SW 1271 (cell line): ENCODE measurements at places on chromosomes 6 and 20.

- no peak for DNase-seq
Observed at GRCh38 chr6:148507774-148508173, 165.1 kb downstream of the SASH1 start.

DNA sequence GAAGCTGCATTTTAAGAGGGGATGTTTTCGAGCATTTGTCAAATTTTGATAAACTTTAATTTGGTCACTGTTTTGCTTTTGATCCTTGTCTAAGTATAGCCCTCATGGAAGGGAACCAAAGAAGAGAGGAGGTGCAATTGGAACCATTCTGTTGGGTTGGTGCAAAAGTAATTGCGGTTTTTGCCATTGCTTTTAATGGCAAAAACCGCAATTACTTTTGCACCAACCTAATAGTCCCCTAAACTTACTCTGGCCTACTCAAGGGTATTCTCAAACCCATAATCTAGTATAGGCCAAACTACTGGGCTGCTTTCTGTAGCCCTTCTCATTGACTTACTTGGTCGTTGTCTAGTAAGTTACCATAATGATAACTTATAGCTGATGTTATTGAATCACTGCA lies 634.7 kb downstream of the MAFB start:
- no peak for DNase-seq

GRCh38 chr6:75611702-75612375 lies 10.2 kb downstream of the SENP6 start:
- DNase-seq, result no peak

- no peak for DNase-seq
Observed at GRCh38 chr6:126600258-126600916, 260.5 kb downstream of the CENPW start.

DNA sequence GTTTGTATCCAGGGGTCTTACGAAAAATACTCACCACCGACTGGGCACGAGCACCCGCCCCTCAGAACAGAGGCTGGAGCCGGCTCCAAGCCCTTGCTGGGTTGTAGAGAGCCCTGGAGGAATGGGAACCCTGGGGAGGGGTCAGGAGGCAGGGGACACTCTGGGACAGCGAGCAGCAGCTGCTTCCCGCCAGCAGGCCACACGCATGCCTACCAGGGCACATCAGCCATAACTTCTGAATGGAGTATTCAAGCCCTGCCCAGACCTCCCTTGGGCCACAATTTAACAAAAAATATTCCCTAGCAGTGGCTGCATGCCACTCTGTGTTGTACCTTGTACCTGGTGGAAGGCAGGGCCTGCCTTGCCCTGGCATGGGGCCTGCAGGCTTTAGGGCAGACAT lies 31.6 kb upstream of the CD93 start:
- no peak for DNase-seq

DNA sequence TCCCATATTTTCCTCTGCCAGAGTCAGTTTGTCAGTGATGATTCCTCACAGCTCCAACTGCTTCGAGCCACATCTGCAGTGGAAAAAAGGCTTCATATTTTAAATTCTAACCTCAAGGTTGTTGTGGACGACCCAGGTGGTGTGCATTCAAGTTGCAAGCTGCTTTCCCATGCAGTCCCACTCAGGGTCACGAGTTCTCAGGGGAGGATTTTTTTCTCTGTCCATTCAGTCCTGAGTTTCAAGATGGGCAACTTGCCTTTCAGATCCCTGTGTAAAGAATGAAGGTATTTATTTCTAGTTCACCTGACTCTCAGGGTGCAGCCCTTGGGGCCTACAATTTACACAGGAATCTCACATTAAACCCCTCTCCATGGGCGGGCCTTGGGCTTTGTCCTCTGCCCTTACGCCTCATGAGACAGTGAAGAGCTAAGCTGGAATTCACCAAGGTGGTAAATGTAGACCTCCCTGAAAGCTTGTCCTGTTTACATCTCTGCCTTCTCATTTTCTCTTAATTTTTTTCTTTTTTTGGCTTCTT lies 65.9 kb downstream of the TPD52L1 start:
- DNase-seq, result no peak

DNA sequence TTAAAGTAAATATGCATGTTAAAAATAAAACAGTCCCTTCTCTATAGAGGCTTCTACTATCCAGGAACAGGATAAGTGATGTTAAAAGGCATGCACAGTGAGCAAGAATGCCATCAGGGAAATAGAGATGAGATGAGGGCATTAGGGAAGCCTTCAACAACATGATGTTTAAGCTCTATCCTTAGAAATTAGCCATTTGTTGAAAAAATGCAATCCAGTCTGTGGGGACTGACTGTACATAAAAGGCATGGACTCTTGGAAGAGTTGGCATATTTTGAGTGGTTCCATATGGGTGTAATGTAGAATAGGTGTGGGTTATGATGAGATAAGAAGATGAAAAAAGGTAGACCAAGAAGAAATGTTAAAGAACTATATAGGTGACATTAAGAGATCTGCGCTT lies 5.8 kb downstream of the KIAA0319 start:
- no peak for DNase-seq

DNA sequence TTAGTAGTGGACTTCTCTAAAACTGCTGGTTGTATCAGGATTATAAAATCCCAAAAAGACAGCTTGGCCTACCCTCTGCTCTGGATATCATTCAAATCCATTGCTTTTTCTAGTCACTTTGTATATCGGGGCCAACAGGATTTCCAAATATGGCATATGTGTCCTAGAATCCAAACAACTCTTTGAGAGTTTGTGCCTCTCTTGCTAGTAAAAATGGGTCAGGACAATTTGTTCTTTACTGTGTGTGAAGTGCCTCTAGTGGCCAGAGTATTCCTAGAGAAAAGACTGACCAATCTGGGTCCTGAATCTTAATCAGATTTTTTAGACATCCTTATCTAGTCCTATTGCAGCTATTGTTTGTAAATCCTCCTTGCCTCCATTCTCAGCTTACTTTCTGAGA lies 33.5 kb upstream of the MANEA start:
- no peak for DNase-seq

DNA sequence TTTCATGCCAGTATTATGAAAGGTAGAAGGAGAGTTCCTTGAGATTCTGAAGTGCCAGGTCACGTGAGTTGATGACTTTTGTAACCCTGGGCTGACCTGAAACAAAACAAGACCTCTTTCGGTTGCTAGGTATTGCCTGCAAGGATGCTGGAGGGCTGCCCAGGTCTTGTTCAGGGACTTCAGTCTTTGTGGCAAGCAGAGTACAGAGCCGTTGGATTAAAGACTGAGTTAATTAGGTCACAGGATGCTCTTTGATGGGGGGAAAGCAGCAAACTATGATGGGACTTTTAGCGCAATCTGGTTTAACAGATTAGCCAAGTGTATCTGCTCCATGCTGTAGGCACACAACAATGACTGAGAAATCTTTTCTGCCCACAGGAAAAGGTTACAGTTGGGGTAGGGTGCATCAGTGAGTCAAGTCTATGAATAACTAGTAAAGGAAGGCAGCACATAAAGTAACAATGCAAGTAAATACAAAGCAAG lies 12.8 kb upstream of the ELOVL5 start:
- DNase-seq, result no peak

GRCh38 chr6:36501686-36502085 lies 45.6 kb downstream of the STK38 start:
- DNase-seq, result no peak

GRCh38 chr20:40706977-40707582 lies 18.0 kb upstream of the MAFB start:
- DNase-seq, result peak; percentile 31

- peak; percentile 56 for DNase-seq
Observed at GRCh38 chr6:3813150-3813780, 35.9 kb upstream of the FAM50B start.

GRCh38 chr20:23349338-23350195 lies 1.0 kb upstream of the NXT1 start:
- DNase-seq, result peak; percentile 96

- DNase-seq, result no peak
Observed at GRCh38 chr6:13178107-13178506, 150.2 kb downstream of the TBC1D7 start.

DNA sequence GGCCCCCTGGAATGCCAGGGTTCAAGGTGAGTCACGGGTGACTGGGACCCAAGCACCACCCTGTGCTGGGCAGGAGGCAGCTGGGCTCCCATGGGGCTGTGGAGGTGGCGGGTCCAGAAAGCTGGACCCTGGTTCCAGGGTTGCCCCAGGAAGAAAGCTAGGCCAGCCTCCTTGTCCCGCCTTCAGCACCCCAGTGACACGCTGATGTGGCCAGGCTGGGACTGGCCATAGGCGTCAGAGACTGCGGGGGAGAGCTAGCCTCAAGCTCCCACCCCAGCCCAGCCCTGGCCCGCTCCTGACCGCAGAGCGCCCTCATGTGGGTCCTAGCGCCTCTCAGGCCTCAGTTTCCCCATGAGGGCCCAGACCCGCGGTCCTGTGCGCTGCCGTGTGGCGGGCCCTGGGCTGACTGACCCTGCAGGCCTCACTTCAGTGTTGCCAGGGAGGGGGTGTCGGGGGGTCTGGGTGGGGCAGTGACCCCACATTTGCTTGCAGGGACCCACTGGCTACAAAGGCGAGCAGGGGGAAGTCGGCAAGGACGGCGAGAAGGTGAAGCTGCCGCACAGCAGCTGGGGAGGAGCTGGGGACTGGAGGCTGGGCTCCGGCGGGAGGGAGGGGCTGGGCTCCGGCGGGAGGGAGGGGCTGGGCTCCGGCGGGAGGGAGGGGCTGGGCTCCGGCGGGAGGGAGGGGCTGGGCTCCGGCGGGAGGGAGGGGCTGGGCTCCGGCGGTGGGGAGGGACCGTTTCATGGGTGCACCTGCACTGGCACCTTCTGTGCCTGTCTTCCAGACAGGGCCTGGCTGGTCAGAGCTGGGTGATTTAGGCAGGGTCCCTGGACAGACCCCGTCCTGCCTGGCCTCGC lies 7.9 kb downstream of the COL9A3 start:
- no peak for DNase-seq

DNA sequence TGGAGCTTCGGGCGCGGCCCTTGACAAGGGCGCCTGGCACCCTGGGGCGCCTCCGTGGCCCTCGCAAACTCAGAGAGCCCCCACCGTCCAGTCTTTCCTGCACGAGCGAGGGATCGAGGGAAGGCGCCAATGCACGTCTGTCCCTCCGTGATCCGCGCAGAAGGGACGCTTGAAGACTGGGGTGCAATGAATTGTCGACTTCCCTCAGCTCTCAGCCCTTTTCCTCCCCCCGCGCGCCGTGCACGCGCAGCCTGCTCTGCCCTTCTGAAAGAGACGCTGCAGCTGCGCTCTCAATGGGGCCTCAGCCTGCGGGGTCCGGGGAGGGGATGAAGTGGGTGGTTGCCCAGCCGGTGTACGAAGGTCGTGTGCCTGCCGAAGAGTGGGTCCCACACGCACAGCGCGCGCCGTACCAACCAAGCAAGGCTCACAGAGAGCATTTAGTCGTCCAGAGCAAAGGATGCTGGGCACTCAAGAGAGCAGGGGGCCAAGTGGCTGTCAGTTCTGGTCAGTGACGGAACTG lies 5.5 kb upstream of the SOX4 start:
- no peak for DNase-seq

DNA sequence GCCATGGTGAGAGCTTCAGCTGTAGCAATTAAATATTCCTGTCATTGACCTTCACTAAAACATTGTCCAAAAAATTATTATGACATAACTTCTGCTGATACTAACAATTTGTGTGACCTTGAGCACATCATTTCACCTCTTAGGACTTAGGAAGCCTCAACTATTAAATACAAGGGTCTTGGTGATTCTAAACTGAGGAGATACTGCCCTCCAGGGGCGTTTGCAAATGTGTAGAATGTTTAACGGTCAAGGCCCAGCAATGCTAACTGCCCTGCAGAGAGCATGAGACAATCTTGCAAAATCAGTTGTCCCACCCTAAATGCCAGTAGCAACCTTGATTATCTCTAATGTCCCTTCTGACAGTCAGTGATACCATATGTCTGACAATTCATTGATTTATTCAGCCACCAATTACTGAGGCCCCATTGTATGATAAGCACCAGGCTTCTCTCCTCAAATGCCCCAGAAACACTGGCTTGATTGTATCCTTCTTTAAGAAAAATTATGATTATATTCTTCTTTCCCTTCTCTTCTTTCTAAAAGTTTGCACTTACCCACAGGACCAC lies 284.1 kb upstream of the PLN start:
- DNase-seq, result no peak

- DNase-seq, result no peak
Observed at GRCh38 chr6:92267335-92267734, 1152.0 kb downstream of the EPHA7 start.

- peak; percentile 96 for DNase-seq
Observed at GRCh38 chr6:27893059-27893835, 18.9 kb downstream of the OR2B2 start.

- DNase-seq, result no peak
Observed at GRCh38 chr6:41046084-41046483, 3.8 kb downstream of the TSPO2 start.

DNA sequence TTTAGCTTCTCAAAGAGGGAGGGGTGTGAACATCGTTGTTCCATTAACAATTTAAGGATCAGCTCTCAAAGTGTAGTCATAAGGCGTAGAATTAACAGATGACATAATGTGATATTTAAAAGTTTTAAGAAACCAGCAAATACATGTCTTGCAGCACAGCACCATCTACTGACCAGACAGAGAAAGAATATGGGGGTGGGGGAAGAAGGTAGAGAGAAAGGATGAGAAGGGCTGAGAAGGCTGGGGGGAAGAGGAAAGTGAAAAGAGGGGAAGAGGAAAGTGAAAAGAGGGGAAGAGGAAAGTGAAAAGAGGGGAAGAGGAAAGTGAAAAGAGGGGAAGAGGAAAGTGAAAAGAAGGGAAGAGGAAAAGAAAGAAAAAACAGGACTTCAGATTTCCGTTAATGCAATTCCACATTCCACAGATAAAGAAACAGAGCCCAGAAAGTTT lies 80.9 kb downstream of the HAO1 start:
- DNase-seq, result peak; percentile 74

- no peak for DNase-seq
Observed at GRCh38 chr6:24060982-24061754, 64.8 kb upstream of the NRSN1 start.

- no peak for DNase-seq
Observed at GRCh38 chr6:5214570-5215052, 46.1 kb downstream of the LYRM4 start.

- no peak for DNase-seq
Observed at GRCh38 chr20:47445291-47445690, 56.4 kb upstream of the NCOA3 start.

DNA sequence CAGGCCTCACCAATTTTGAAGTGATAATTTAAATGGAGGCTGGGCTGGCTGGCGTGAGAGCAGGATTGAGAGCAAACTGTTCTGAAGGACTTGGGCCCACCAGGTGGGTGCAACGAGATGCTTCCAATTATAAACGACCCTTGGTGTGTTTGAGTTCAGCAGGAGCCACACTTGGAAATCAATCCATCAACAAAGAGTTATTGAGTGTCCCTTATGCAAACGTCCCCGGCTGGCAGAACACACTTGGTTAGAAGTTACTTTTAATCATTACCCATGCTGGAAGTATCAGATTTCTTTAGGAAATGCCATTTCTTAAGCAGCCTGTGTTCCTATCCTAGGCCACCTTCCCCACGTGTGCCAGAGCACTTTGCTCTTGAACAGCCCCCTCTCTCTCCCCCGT lies 37.8 kb upstream of the ZNF831 start:
- DNase-seq, result no peak
